CD4-positive, alpha-beta T cell (primary cell): ENCODE measurements at places on chromosomes 11 and 22. TPM values are rescaled to one million over a fixed set of nuclear protein-coding genes. Genes with fewer than 3 reads are reported as not detected.
A peak's percentile ranks its signal among the peaks of the same experiment; 100 is the strongest.

The MAP6 gene
- not detected for total RNA-seq

DNA sequence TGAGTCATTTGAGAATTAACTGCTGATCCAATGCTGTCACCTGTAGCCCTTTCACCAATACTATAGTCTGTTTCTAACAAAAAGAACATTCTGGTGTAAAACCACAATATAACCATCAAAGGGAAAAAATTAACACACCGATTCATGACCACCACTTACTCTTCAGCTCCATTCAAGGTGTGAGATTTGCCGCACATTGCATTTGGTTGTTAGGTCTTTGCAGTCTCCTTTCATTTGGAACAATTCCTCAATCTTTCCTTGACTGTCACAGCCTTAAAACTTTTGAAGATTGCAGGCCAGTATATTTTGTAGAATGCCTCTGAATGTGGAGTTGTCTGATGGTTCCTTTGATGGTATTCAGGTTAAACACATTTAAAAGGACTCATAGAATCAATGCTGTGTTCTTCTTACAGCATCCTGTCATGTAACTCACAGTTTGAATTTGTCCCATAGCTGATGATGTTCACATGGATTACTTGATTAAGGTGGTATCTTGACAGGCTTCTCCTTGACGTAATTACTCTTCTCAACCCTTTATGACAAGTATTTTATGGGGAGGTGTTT lies 63.6 kb downstream of the TNRC6B start:
- H3K4me1 ChIP-seq = peaks cover 89% of the 10 kb centered on the region
- H3K27ac ChIP-seq = peak overlapping the region; percentile 18
- H3K4me3 ChIP-seq = no peak overlapping the region
- H3K27me3 ChIP-seq = no peaks in the 10 kb centered on the region

GRCh38 chr22:22166941-22167713 lies 77.5 kb upstream of the VPREB1 start:
- H3K4me3 ChIP-seq = no peak overlapping the region
- H3K36me3 ChIP-seq = no peaks in the 10 kb centered on the region
- no peak for DNase-seq
- peaks cover 9% of the 10 kb centered on the region for H3K4me1 ChIP-seq
- peaks cover 4% of the 10 kb centered on the region for H3K27me3 ChIP-seq

- H3K4me1 ChIP-seq = no peaks in the 10 kb centered on the region
- no peak overlapping the region for H3K27ac ChIP-seq
- no peaks in the 10 kb centered on the region for H3K27me3 ChIP-seq
- H3K4me3 ChIP-seq = no peak overlapping the region
- H3K36me3 ChIP-seq = no peaks in the 10 kb centered on the region
These were observed 505.2 kb downstream of the TBC1D22A start for GRCh38 chr22:47267513-47268282.

GRCh38 chr22:22848364-22848866 lies 39.2 kb upstream of the IGLL5 start:
- peaks cover 22% of the 10 kb centered on the region for H3K4me1 ChIP-seq
- no peak overlapping the region for H3K27ac ChIP-seq
- no peak overlapping the region for H3K4me3 ChIP-seq
- no peaks in the 10 kb centered on the region for H3K36me3 ChIP-seq
- peak; percentile 70 for DNase-seq
- H3K27me3 ChIP-seq = no peaks in the 10 kb centered on the region

DNA sequence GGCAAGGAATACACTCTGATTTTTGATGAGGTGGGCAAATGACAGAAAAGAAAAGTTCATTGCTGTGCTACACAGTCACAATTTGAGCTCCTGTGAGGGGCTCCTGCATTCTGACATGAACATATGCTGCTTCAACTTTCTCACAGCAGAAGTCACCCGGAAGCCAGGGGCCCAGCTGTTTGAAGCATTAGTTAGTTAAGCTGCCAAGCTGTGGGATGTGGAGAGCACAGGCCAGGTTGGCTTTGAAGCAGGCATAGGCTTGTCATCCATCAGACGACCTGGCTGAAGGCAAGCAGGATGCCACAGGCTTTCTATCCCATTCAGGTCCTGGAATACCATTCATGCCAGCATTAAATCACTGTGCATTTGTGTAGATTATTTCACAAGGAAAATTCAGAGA lies 63.1 kb downstream of the MTNR1B start:
- H3K4me1 ChIP-seq = no peaks in the 10 kb centered on the region
- DNase-seq = no peak
- H3K27ac ChIP-seq = no peak overlapping the region
- H3K36me3 ChIP-seq = no peaks in the 10 kb centered on the region
- H3K27me3 ChIP-seq = no peaks in the 10 kb centered on the region
- H3K4me3 ChIP-seq = no peak overlapping the region

GRCh38 chr11:2355000-2355644 lies 22.0 kb upstream of the CD81 start:
- H3K36me3 ChIP-seq = no peaks in the 10 kb centered on the region
- H3K4me1 ChIP-seq = no peaks in the 10 kb centered on the region
- H3K27ac ChIP-seq = no peak overlapping the region

DNA sequence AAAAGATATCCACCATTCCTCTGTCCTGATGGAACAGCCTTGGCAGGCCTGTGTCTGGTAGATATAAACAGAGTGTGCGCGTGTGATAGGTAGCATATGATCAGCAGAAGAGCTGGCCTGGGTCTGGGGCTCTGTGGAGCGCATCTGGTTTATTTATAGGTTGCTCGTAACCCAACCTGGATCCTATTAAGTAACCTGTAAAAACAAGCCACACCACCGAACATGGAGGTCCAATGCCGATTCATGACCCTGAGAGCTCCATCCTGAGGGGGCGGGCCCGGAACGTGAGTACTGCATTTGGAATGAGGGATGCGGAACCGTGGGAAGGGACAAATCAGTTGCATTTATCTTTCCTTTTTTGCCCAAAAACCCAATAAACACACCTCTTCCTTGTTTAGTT lies 31.9 kb upstream of the APOL5 start:
- H3K4me3 ChIP-seq = no peak overlapping the region
- no peaks in the 10 kb centered on the region for H3K27me3 ChIP-seq
- DNase-seq = no peak
- H3K4me1 ChIP-seq = no peaks in the 10 kb centered on the region

The CBLIF gene
- total RNA-seq = not detected

- H3K36me3 ChIP-seq = no peaks in the 10 kb centered on the region
- H3K4me3 ChIP-seq = no peak overlapping the region
- no peaks in the 10 kb centered on the region for H3K27me3 ChIP-seq
- no peak for DNase-seq
- peaks cover 7% of the 10 kb centered on the region for H3K4me1 ChIP-seq
- H3K27ac ChIP-seq = no peak overlapping the region
These were observed 18.8 kb downstream of the GRAMD1B start for GRCh38 chr11:123448823-123449222.

- H3K4me3 ChIP-seq = no peak overlapping the region
- H3K36me3 ChIP-seq = no peaks in the 10 kb centered on the region
- no peaks in the 10 kb centered on the region for H3K27me3 ChIP-seq
- H3K27ac ChIP-seq = no peak overlapping the region
- no peaks in the 10 kb centered on the region for H3K4me1 ChIP-seq
These were observed 317.8 kb downstream of the BUD13 start for GRCh38 chr11:116454951-116455350.

- H3K27ac ChIP-seq = no peak overlapping the region
- H3K27me3 ChIP-seq = peaks cover 3% of the 10 kb centered on the region
- H3K36me3 ChIP-seq = no peaks in the 10 kb centered on the region
- peaks cover 7% of the 10 kb centered on the region for H3K4me1 ChIP-seq
These were observed 56.6 kb downstream of the LINC01488 start for GRCh38 chr11:69537855-69538640.

DNA sequence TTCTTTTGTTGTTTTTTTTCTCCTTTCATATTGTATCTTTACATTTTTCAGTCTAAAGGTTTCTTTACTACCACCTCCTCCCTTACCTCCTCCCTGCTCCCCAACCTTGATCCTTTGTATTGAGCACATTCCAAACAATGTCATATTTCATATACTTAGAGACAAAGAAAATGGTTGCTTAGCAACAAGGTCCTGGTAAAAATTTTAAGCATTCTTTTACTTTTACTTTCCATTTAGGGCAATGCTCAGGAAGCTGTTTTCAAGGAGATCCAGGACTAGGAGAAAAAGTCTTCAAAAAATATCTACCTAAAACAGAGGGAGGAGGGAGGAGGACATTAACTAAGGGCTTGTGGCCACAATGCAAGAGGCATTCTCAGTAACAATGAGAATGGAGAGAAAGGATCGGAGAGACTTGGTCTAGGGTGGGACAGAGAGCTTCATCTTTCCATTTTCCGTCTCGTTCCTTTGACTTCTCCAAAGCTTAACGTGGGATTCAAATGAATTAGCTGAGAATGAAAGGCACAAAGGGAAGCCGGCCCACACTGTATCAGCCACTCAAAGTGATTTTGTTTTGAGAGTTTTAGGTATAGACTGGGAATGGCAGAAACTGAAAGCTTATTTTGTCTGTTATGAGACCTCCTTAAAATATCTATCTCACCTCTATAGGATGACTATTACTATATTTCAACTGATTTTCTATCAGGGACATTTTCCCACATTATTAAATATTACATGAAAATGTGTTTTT lies 455.7 kb downstream of the RAB38 start:
- H3K4me3 ChIP-seq = no peak overlapping the region
- H3K27ac ChIP-seq = no peak overlapping the region
- no peaks in the 10 kb centered on the region for H3K27me3 ChIP-seq
- H3K36me3 ChIP-seq = no peaks in the 10 kb centered on the region
- H3K4me1 ChIP-seq = no peaks in the 10 kb centered on the region

The KCNK4 gene
- not detected for total RNA-seq

DNA sequence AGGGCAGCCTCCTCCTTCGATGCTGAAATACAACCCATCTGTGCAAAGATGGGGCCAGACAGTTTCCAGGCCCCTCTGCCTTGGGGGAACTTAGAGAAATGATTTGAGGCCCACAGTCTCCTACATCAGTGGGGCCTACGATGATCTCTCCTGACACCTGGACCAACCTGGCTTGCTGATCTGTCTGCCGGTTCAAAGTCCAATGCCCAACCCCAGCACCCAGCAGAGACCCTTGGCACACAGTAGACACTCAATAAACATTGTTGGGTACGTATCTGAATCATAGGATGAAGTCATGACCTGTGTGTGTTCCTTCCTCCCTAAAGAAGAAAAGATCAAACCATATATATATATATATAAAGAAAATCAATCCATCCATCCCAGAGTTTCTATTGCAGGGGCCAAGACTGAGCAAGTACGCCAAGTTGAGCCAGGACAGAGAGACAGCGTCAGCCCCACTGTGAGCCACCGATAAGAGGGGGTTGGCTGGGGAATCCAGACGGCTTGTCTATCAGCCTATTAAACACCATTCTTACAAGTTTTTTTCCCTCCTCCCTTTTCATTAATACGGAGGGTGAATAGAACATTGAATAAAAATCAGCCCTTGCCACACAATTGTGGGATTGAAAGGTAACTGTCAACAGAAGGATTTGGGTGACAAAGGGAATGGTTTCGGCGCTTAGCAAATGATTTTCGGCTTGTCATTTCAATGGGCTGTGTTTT lies 244.1 kb downstream of the MN1 start:
- H3K27me3 ChIP-seq = no peaks in the 10 kb centered on the region
- H3K4me1 ChIP-seq = no peaks in the 10 kb centered on the region
- no peak for DNase-seq
- H3K36me3 ChIP-seq = no peaks in the 10 kb centered on the region

- no peak overlapping the region for H3K4me3 ChIP-seq
- no peak overlapping the region for H3K27ac ChIP-seq
- H3K27me3 ChIP-seq = peaks cover 4% of the 10 kb centered on the region
- no peaks in the 10 kb centered on the region for H3K36me3 ChIP-seq
- no peaks in the 10 kb centered on the region for H3K4me1 ChIP-seq
- no peak for DNase-seq
These were observed 67.5 kb upstream of the AMOTL1 start for GRCh38 chr11:94700622-94701021.

The GLYATL2 gene
- not detected for total RNA-seq

DNA sequence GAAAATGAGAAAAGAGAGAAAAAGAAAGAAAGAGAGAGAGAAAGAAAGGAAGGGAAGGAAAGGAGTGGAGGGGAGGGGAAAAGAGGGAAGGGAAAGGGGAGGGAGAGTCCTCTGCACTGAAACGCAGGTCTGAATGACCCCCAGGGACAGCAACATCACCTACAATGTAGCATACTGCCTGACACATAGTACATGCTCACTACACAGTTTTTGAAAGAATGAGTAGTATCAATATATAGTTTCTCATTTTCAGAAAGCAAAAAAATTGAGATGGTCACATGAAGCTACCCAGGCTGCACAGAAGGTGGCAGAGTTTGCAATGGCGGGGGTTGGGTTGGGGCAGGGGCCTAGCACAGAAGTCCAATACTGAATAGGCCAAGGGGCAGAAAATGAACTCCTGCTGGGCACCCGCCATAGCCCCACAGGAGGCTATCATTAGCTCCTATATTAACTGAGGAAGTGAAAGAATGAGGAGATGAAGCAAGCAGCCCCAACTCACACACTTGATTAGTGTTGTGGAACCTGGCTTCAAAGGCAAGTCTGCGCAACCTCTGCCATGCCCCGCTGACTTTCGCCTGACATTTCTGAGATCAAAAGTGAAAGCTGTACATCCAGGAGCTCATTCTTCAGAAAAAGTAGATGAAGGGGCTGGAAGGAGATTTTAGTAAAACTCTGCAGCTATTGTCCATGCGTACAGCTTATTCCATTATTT lies 241.2 kb upstream of the SYN3 start:
- H3K27me3 ChIP-seq = no peaks in the 10 kb centered on the region
- no peak for DNase-seq
- no peaks in the 10 kb centered on the region for H3K36me3 ChIP-seq
- peaks cover 3% of the 10 kb centered on the region for H3K4me1 ChIP-seq

DNA sequence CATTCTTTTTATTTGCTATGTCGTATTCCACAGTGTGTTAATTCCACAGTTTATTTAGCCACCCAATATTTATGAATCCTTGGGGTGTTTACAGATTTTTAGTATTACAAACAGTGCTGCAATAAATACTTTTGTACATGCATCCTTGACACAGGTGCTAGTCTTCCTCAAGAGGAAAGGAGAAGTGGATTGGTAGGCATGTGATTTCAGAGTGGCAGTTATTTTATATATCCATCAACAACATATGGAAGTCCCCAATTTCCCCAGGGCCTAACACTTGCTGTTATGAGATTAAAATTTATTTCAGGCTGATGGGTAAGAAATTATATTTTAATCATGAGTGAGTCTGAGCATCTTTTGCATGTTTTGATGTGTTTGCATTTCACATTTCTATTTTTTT lies 17.9 kb downstream of the TRIM44 start:
- peaks cover 7% of the 10 kb centered on the region for H3K36me3 ChIP-seq
- no peak overlapping the region for H3K4me3 ChIP-seq
- H3K27ac ChIP-seq = no peak overlapping the region

The TUBA8 gene
- 1.1 TPM for total RNA-seq
